KG1 (cell line): ENCODE measurements at places on chromosomes 5 and 9.

- DNase-seq: no peak
These were observed 203.0 kb downstream of the SPATA31A6 start for GRCh38 chr9:42386477-42386876.

DNA sequence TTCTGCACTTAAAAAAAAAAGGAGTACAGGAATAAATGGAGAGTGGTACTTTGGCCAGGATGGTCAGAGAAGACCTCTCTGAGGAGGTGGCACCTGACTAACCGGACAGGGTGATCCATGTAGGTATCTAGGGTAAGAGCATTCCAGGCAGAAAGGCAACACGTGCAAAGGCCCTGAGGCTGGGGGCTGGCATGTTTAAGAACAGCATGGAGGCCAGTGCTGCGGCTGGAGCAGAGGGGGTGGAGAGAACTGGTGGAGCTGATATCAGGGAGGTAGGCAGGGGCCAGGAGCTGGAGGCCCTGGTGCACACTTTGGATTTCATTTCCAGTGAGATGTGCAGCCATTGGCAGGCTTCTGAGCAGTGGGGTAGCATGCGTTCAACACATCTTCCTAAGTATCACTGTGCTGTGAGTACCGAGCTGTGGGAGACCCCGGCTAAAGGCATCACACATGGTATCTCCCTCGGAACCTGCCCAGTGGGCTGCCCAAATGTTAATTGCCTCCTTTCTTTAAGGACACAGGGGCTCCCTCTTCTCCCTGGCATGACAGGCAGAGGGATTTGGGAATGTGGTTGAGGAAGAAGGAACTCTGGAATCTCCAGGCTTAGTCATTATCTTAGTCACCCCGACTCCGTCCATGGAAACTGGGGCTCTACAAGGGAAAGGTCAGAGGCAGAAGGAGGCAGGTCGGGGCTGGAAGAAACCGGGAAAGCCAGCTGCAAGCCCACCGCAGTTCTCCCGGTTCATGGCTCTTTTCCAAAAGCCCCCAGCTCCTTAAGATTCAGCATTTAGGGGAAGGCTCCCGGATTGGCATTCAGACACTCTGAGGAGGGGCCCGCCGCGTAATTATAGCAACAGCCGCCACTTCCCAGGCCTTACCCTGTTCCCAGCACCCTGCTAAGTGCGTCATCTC is 18.6 kb downstream of the SLC6A7 start:
- no peak for DNase-seq

DNA sequence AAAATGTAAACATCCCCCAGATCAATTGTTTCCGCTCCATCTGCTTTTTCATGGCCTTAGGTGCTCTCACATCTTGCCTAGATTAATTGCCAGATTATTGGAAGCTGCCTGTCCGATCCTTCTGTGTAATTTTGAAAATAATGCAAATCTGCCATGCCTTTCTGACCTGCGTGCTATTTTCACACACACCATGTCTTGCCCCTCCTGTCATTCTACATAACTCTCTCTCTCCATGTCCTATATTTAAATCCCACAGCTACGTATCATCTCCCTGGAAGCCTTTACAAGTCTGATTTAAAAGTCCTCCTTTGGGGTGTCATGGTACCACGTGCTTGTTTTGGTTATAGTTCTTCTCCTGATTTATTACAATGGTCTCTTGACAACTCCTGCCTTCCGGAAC is 247.6 kb upstream of the ELAVL2 start:
- no peak for DNase-seq

- no peak for DNase-seq
These were observed 395.7 kb upstream of the ZNF462 start for GRCh38 chr9:106467113-106467864.
